Fibroblast of villous mesenchyme (primary cell): ENCODE measurements at places on chromosomes 3 and 15.

GRCh38 chr3:186225603-186226002, 116.7 kb upstream of the ETV5 start:
- DNase-seq, result no peak

DNA sequence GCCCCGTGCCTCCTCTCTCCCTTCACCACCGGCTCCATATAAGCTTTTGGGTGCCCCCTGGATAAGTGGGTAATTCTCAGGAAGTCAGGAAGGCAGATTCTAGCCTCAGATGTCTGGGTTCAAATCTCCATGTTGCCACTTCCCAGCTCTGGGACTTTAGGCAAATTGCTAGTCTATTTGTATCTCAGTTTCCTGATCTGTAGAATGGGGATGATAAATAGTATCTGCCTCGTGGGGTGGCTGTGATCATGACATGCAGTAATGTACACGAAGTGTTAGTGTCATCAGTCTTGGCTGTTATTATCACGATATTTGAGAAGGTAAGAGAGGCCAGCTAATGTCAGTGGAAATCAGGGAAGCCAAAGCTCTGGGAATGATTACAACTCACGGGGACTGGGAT, 43.3 kb downstream of the MUC4 start:
- no peak for DNase-seq

DNA sequence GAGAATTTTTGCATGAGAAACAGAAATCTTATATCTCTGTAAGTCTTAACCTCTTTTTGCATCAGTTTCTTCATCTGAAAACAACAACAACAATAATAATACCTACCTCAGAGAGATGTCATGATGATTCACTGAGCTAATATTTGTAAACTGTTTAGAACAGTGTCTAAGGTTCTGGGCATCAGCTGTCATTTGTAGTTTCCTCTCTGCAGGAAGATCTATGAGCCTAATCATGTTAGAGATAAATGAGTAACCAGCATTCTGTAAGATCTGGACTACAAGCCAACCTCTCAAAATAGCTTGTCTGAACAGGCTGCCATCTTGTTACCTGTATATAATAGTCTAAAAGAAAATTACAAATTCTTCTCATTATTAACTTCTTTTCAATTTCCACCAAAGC, 383.0 kb upstream of the RORA start:
- DNase-seq, result no peak

GRCh38 chr3:151307583-151308488, 8.8 kb downstream of the GPR87 start:
- DNase-seq, result no peak

DNA sequence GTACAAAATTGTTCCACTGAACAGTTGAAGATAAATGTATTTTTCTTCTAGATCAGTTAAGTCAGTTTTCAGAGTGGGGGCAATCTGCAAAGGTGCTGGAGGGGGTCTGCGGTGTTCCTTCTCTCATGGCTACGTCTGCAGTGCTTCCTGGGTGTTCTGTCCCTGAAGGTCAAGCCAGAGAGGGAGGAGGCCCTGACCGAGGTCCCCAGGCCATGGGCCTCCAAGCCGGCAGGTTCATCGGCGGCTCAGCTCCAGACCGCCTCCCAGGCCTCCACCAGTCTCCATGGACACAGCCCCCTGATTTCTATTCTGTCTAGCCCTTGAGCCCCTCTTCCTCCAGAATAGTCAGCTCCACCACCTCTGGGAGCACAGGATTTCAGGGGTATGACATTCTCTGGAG, 28.5 kb upstream of the TSEN2 start:
- no peak for DNase-seq

DNA sequence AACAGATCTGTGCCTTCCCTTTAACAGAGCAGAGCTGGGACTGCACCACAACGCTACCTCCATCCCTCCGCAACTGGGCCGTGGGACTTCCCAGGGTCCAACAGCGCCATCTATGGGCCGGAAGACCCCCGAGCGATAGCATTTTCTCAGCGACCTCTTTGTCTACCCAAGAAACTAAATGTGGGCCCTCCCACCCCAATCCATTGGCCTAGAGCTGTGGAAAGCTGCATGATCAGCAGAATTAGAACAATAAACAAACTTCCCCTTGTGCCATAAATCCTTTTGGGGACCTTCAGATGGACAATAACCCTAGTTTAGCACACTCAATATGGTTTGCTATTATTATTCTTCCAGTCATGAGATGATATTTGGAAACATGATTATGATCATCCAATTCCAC, 74.8 kb upstream of the NTRK3 start:
- DNase-seq, result no peak

DNA sequence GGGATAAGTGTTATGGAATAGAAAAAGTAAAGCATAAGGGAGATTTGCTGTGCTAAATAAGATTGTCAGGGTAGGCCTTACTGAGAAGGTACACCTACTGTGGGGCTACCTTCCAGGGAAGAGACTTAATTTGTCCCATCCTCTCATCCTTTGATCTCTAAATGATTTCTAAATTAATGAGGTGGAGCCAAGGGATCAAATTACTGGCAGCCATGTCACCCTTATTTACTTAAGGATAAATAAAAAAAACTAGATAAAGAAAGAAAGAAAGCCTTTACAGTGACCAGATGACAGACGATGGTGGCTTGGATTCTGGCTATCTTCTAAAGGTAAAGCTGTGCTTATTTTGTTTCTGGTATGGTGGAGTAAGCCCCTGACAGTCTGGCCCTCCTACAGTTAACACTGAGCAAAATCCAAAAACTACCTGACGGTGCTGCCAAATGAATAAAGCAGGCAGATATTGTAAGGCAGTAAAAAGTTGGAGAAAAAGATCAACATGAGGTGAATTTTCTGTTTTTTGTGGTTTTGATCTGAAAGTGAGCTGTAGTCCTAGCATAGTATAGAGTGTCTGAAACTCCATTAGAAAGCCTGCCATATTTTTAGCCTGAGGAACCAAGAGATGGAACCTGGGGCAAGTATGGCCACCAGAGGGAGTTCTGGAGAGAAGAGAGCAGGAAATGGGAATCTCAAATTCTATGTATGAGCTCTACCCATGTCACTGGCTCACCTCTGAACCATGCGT, 285.1 kb upstream of the MANF start:
- peak; percentile 49 for DNase-seq

- DNase-seq, result no peak
Observed at GRCh38 chr15:91845720-91846119, 7.8 kb upstream of the SLCO3A1 start.

GRCh38 chr3:162165346-162165745, 668.7 kb downstream of the OTOL1 start:
- DNase-seq, result peak; percentile 16

DNA sequence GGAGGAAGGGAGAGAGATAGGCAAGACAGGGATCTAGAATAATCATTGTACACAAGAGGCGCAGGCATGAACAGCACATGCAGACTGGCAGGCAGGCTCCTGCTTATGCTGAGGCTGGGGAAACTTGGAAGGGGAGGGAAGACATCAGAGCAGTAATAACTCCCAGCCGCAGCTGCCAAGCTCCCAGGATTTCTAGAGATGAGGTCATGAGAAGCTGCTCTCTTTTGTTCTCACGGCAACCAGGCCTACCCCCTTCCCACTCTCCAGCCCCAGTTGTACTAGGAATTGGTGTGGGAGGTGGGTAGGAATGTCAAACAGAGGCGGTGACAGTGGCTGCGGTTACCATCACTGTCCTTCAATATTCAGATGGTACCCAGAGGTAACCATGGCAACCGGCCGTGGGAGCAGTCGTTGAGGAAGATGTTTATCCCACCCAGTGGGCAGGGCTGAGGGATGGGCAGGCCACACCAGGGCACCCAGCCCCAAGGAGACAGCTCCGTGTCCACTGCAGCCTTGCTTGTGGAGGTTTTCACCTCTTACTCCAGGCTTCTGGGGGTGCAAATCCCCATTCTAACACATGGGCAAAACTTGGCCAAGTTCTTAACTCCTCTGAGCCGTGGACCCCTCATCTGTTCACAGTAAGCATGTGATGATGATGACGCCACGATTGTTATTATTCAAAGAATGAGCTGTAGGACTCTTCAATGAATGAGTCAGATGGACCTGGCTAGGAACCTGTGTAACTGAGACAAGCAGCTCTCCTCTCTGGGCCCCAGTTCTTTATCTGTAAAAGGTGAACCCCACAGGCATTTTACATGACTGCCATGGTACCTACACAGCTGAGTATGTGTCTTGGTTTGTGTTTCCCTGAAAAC, 360.8 kb upstream of the PROK2 start:
- peak; percentile 74 for DNase-seq

- no peak for DNase-seq
Observed at GRCh38 chr3:127156338-127157050, 36.4 kb upstream of the PRR23E start.
